ENCODE measurements at places on chromosomes 11 and 22.

- DNase-seq = no peak
These were observed 726.1 kb upstream of the CCDC90B start for GRCh38 chr11:84012171-84012826.

DNA sequence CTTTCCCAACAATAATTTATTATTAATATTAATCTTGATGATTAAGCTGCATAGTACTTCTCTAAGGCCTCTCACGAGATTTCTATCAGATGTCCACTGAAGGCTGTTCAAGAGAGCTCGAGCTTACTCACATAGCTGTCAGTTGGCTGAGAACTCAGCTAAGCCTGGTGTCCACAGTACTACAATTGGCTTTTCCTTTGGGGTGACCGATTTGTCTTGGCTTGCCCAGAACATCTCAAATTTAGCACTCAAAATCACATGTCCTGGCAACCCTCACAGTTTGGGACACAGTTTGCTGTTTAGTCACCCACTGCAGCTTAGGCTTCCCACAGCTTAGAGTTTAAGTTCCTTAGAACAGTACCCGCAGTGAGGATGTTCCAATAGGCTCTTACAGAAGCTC is 96.5 kb downstream of the LUZP2 start:
- no peak for DNase-seq

GRCh38 chr22:28023774-28024173 is 104.7 kb upstream of the PITPNB start:
- no peak for DNase-seq

GRCh38 chr11:61163714-61164605 is 2.7 kb upstream of the VPS37C start:
- no peak for DNase-seq

DNA sequence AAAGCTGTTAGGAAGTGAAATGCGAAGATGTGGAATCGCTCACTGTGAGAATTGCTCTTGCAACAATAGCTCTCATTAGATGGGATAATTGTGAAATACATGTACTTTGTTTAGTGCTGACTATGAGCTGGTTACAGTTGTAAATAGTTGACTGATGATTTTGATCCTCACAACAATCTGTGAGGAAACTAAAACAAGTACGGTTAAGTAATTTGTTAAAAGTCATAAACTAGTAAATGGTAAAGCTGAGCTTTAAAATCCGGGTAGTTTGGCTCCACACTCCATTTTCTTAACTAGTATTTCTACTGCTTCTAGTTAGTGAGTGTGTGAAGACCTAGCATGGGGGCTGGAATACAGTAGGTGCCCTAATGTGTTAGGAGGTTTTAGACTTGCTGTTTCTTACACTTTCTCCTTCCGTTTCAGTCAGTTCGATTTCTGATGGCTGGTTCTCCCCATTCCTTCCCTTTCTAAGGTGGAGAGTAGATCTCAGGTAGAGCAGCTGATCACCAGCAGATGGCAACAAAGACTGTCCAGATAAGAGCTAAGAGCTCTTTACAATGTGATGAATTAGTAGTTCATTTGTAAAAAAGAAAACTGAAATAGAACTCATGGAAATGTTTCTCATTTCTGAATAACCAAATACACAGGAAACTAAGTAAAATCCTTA is 16.3 kb upstream of the CYP2R1 start:
- no peak for DNase-seq

Measured in stimulated activated CD4-positive, alpha-beta T cell treated with anti-CD3 and anti-CD28 coated beads, Interleukin-1b, Interleukin-23, amount 100 ng/mL, for 1 hour (primary cell).